ENCODE measurements at places on chromosomes 4 and X.

DNA sequence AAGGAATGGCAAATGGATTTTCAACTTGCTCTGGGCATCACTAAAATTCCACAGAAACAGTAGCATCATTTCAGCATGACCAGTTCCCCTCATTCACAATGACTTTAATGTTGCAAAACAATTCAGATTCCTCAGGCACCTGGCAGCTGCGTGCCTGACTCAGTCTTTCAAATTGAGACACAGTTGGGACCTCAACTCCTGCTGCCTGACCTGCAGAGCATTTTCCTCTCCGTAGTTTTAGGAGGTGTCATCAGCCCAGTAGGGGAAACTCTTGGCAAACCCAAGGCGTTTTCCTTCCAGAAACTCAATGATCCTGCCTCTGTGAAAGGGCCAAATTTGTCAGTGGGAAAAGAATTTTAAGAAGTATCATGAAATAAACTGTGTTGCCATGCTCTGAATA, 388.9 kb downstream of the SPRY1 start:
- no peak for DNase-seq

- DNase-seq = no peak
Measured at GRCh38 chrX:94107981-94108380, 434.0 kb downstream of the FAM133A start.

DNA sequence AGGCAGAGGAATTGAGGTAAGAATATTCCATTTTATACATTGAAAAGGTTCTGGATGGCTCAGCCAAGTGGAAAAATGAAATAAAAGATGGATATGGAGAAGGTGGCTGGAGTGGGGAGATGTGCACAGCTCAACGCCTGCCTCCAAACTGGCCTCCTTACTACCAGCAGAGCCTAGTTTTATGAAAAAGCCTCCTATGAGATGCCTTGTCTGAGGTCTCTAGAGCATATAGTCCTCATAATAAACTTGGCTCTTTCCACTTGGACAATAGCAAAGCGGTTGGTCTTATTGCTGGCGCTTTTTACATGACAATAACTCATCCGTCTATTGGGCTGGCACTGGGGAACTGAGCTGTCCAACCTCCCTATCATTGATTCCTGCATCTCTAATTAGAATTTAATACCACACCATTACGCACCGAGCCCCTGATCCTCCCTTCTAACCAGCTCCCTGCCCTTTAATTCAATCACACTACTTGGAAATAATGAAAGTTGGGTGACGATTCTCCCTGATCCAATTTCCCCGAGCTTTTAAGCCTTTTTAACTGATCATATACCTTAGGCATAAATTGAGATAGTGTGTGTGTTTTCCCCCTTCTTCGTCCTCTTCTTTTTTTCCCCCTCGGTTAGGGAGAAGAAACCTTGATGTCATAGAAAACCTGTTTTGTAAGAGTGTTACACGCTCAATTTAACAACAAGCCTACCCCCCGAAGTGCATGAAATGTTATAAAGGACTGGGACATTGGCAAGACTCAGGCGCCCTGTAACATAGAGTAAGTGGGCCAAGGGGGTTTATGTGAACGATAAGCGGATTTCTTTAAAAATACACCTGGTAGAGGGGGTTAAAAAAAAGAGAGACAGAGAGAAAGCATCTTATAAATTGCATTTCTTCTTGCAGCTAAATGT, at the start of gene PHOX2B:
TSS of gene PHOX2B (minus strand) at position 155 of the 905 bp plus-strand sequence. CDS start at position 40, 115 bp downstream.
- no peak for DNase-seq

DNA sequence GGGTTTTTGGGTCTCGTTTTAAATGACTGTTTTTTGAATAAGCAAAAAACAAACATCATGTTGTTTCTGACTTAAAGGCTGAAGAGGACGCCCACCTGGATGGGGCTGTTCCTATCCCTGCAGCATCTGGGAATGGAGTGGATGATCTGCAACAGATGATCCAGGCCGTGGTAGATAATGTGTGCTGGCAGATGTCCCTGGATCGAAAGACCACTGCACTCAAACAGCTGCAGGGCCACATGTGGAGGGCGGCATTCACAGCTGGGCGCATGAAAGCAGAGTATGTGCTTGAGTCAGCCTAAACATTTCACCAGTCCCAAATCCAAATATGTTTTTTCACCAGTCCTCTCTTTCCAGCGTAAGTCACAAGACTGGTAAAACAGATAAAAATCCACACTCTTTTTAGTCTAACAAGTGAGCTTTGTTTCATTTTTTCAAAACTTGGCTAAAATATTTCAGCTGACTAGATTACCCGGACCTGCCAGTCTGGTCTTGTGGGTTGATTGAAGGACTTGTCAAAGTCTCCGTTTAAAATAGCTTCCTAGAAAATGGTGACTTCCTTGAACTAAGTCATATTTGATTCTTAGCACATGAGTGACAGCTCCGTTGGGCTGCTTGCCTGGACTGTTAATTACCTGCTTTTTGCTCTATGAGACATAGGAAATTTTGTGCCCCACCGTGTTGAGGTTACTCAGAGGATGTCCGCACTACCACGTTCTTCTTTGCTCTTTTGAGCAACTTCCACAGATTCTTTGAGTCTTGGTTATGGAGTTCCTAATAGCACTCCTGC, 20.8 kb downstream of the ENOPH1 start:
- no peak for DNase-seq

Data from cardiac septum (tissue), 1 donor.